Activated CD8-positive, alpha-beta memory T cell treated with anti-CD3 and anti-CD28 coated beads for 4 hours (primary cell): ENCODE measurements at places on chromosomes 6 and 20.

GRCh38 chr6:14476793-14477531 is 359.4 kb downstream of the CD83 start:
- no peak for DNase-seq

DNA sequence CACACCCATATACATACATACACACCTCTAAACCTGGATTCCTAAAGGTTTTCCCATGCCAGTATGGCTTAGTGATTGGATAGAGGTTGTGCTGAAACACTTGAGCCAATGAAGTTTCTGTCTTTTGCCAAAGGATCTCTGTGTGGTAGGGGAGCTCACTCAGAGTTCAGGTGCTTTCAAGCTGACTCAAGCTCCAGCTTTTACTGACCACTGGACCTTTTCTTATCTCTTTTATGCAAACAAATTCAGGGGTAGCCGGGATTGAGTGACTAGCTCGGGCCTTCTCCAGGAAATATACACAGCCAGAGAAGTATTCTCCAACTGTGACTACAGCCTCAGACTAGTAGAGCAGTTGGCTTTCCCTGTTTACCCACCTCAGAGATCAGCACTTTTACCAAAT is 21.5 kb upstream of the DSE start:
- DNase-seq = no peak

- DNase-seq = no peak
Measured at GRCh38 chr6:53822401-53823125, 27.8 kb downstream of the LRRC1 start.

DNA sequence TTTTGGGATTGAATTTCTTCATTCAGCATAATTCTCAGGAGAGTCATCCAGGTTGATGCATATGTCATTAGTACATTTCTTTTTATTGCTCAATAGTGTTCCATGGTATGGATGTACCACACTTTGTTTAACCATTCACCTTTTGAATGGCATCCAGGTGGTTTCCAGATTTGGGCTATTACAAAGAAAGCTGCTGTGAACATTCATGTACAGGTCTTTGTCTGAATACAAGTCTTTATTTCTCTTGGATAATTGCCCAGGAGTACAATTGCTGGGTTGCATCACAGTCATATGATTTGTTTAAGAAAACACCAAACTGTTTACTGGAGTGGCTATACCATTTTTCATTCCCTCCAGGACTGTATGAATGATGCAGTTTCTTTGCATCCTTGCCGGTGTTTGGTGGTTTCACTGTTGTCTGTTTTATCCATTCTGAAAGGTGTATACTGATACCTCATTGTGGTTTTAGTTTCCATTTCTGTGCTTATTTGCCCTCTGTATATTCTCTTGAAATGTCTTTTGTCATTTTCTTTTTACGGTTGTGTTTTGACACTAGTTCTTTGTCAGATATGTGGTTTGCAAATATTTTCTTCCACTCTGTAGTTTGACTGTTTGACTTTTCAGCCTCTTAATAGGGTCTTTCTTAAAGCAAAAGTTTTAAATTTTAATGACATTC is 8.8 kb downstream of the CDKAL1 start:
- DNase-seq = no peak

GRCh38 chr6:136226674-136227377 is 23.3 kb downstream of the MTFR2 start:
- no peak for DNase-seq

- DNase-seq = no peak
Measured at GRCh38 chr6:157723376-157723775, 99.7 kb upstream of the SNX9 start.

- DNase-seq = no peak
Measured at GRCh38 chr6:82882363-82883023, 183.1 kb downstream of the UBE3D start.

DNA sequence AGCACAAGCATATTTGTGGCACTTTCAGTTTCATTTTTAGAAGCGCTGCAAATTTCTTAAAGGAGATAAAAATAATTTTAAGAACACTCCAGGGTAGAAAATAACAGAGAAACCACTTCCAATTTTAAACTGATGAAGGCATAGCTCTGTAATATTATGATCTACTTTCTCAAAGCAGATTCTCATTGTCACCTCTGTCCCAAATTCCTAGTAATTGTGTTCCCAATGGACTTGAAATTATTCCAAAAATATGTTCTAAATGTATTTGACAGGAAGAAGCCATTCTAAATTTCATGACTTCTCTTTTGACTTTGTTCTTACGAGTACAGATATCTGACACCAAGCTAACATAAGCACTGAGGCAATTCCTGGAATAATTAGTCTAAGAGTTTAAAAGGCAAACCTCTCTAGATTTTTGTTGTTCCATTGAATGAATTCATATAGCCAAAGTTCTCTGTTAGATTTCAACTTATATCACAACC is 140.2 kb upstream of the CARMIL1 start:
- DNase-seq = no peak

DNA sequence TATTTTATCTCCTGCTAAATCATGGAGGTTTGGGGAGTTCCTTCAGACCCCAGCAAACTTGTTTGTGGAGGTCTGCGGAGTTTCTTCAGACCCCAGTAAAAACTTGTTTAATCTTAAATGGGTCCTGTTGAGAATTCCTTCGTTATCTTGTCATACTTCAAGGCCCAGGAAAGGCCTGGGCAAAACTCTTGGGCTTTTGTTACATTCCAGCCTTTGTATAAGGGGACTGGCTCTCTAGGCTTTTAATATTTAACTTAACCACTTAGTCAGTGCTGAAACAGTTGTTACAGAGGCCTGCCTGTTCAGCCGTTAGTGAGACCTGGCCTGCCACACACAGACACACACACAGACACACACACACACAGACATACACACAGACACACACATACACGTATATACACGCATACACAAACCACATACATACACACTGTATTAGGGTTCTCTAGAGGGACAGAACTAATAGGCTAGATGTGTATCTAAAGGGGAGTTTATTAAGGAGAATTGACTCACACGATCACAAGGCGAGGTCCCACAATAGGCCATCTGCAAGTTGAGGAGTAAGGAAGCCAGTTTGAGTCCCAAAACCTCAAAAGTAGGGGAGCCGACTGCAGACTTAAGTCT is 21.3 kb upstream of the CST3 start:
- DNase-seq = no peak
